ENCODE measurements at places on chromosomes 6 and 20. TPM values are rescaled to one million over a fixed set of nuclear protein-coding genes. Genes with fewer than 3 reads are reported as not detected.

DNA sequence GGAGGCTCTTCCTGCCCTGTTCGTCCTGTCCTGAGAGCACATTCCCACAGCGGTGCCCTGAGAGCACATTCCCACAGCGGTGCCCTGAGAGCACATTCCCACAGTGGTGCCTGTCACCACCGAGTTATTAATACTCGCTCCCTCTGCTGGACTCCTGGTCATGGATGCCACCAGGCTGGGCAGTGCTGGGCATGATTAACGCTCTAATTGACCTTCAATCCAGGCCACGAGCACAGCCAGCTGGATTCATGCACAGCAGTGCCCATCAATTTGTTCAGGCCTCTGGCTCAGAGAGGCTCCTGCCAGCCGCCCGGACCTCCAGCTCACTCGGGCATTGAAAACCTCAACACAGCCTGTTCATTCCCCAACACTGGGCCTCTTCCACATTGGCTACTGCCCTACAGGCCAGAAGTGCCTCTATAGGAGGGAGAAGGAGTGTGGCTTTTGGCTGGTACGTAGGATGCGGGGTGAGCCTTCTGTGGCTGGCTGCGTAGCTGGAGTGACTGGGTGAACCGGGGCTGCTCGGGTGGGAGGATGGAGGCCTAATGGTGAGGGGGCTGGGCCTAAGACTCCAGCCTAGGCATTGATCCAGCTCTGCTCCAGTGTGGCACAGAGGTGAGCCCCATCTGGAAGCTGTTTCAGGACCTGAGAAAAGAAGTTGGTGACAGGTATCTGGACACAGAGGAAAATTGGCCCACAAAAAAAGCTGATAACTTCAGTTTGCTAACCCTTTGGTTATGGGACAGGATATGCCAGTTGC, 9.3 kb downstream of the IP6K3 start:
- no peak for DNase-seq

DNA sequence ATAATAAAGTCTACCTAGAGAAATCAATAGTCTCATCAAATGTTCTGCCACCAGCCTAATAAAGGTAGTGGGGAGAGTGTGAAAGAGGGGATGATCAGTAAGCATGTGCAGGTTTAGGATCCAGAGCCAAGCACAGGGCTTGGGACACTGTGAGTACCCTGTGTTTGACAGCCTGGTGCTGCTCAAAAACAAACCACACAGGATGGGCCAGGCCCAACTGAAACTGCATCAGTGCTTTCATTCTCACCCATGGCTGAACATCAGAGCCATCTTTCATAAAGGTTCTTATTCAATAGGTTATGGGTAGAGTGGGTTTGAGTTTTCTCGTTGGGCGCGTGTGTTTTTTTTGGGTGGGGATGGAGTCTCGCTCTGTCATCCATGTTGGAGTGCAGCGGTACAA, 87.3 kb upstream of the NHSL1 start:
- DNase-seq, result no peak

DNA sequence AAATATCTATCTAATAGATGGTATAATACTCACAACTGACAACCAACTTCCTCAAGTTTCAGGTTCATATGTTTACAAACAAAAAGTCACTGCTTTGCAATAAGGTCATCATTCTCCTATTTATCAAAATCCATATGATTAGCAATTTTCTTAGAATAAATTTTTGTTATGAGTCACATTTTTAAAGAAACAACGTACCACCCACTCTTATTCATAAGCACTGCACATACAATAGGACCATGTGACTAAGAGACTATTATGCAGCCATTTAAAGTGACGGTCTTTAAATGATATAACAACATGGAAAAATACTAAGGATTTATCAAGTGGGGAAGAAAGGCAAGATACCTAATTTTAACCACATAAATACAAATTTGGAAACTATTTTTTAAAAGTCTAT, 40.0 kb downstream of the REPS1 start:
- no peak for DNase-seq

DNA sequence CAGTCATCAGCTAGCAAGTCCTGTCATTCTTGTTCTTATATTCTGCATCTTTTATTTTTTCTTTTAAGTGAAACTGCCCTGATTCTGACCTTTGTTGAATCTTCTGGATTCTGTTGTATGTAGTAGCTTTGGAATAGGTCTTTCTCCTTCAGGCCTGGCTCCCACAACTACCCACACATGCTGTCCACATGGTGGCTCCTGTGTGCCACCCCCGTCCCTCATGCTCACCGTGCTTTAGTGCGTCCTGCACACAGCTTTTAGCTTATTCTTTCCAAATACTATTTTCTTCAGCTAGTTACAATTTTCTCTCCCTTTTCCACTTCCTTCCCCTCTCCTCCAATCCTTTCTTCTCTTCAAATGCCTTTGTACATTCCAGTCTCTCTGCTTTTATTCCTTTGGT, 61.8 kb downstream of the CTNNBL1 start:
- DNase-seq, result no peak

DNA sequence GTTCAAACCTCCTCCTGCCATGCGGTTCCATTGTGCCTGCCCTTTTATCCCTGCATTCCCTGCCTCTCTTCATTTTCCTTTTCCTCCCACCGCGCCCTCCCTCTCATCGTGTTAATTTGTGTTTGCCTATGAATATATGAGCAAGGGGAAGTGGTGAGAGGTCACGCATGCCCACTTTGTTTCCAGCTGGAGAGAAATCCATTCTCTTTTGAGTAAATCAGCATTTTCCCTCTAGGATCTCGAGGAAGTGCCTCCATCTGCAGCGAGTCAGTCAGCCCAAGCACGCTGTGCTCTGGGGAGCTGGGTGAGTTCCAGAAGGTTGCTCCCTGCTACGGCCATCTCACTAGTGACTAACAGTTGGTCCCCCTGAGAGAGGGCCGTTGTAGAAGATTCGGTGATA, 42.9 kb downstream of the CDH26 start:
- no peak for DNase-seq

GRCh38 chr20:22711971-22712755, 127.8 kb upstream of the FOXA2 start:
- DNase-seq, result no peak

DNA sequence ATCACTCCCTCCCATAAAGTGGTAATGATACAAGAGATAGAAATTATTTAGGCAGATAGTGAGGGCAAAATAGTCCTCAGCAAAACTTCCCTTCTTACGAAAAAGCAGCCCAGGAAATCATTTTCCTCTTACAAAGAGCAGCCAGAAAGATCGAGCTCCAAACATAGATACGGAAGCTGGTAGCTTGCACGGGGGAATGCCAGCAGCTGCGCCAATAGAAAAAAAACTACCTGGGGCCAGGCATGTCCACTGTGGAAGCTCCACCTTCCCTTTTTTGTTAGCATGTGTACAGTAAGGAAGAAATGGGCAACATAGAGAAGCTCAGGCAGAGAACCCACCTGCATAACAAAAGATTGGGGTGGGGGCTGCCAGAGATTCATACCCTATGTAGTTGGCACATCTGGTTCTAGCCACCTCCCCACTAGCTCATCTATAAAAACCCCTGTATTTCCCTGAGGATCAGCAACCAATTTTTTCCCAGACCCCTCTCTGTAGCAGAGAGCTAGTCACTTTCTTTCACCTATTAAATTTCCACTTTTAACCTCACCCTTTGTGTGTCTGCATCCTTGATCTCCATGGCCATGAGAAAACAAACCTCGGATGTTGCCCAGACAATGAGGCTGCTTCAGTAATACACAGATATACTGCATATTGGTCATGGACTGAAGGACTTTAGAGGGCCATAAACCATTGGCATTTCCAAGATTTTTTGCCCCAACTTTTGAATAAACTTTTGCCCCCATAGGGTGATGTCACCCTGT, 52.1 kb downstream of the SOD2 start:
- no peak for DNase-seq

- no peak for DNase-seq
These were observed 113.9 kb upstream of the CST7 start for GRCh38 chr20:24835195-24835594.

DNA sequence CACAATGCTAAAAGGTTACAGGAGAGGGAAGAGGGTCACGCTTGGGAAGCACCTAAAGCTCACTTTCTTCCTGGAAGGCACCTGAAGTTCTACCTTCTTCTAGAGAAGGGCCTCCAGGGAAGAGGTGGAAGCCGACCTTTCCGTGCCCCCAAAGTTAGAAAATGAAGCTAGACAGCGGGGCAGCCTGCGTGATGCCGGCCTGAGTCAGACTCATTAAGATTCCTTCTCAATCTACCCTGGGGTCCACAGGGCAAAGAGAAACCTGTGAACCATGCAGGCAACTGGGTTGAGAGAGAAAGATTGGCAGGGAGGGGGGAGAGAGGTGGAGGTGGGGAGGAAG, 54.8 kb upstream of the CCDC167 start:
- DNase-seq, result no peak

DNA sequence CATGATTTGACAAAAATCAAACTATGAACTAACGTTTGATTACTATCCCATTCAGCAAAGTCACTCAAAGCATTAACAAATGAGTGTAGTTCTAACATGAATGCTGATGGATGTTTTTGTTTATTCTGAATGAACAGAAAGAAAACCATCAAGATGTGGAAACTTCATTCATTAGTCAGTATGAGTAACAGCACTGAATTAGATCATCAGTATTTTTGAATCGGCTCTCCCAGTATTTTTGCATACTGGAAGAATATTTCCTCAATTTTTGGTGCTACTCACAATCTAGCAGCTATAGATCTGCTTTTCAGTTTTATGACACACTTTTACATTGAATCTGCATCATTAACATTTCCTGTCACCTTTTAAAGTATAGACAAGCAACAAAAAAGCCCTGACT, 63.8 kb upstream of the CD83 start:
- no peak for DNase-seq

GRCh38 chr6:169807699-169808607, 56.5 kb downstream of the ERMARD start:
- DNase-seq, result peak; percentile 60

- DNase-seq, result no peak
These were observed 734 bp downstream of the MMS22L start for GRCh38 chr6:97282238-97282725.

GRCh38 chr6:68677058-68677457, 42.0 kb downstream of the ADGRB3 start:
- DNase-seq, result no peak

DNA sequence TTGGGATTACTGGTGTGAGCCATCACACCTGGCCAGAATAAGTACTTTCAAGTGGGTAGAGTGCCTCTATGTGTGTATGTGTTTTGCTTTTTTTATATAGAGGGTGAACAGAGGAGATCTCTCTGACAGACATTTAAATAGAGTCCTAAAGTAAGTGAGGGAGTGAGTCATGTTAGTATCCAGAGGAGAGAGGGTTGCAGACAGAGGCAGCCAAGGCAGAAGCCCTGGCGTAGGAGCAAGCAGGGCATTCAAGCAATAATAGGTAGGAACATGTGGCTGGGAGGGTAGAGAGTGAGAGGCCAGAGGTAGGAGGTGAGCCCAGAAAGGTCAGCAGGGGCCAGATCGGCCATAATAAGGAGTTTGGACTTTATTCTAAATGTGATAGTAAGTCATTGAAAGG, 48.9 kb downstream of the PHF20 start:
- DNase-seq, result no peak

- no peak for DNase-seq
These were observed 19.2 kb downstream of the PRND start for GRCh38 chr20:4740774-4741431.

DNA sequence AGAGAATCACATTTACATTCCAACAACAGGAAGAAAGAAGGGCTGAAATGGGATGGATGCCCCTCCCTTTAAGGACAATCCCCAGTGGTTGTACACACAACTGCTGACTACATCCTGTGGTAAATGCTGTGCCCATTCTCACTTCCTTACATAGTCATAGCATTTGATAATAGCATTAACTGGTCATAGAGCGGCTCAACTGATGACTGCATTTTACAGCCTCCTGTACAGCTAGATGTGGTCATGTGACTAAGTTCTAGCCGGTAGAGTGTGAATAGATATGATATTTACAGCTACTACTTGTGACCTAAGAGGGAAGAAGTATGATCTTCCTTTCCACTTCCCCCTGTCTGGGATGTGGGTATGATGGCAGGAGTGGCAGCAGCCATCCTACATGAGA, 24.7 kb downstream of the KCNK17 start:
- DNase-seq, result no peak

GRCh38 chr6:167306401-167306998, 15.4 kb downstream of the UNC93A start:
- DNase-seq, result no peak

GRCh38 chr6:7727946-7728854, 2.3 kb downstream of the BMP6 start:
- no peak for DNase-seq

DNA sequence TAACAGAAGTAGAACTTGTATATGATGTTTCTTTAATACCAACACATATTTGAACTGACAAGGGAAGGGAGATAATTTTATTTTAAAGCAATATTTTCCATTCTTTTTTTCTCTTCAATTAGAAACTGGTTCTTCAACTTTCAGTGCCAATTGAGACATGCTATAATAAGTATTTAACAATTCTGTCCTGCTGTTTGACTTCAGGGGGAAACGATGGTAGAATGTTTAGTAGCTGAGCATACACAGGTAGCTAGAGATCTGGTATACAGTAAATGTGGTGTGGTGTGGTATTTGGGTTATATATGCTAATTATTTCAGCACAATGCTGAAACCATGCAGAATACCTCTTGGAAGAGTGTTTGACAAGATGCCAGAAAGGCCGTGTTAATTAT, 156.9 kb downstream of the ARID1B start:
- no peak for DNase-seq

GRCh38 chr6:13304580-13305260, 23.6 kb downstream of the TBC1D7 start:
- DNase-seq, result no peak

DNA sequence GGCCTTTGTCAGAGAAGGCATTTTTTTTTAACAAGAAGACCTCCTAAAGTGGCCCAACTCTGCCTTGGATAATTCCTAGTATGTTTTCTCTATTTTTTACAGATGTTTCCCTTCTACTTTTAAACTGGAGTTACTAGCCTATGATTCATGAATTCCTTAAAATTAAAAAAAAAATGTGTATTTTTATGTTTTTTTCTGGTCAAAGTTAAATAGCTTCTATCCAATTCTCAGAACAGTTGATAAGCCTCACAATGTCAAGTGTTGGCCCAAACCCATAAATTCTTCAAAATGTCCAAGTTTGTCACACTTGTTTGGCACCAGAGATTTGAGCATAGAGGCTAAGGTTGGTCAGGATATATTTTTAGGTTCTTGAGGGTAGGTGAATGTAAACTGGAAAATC, 64.0 kb downstream of the JAG1 start:
- no peak for DNase-seq

GRCh38 chr6:97995158-97995557, 712.1 kb upstream of the MMS22L start:
- DNase-seq, result no peak

IPCEF1 gene
- 1.5 TPM for total RNA-seq

LTA gene
- not detected for total RNA-seq

ZC2HC1B gene
- not detected for total RNA-seq

AVP gene
- 0.96 TPM for total RNA-seq

KCNK16 gene
- not detected for total RNA-seq
